ENCODE measurements at places on chromosomes 3 and 15.

DNA sequence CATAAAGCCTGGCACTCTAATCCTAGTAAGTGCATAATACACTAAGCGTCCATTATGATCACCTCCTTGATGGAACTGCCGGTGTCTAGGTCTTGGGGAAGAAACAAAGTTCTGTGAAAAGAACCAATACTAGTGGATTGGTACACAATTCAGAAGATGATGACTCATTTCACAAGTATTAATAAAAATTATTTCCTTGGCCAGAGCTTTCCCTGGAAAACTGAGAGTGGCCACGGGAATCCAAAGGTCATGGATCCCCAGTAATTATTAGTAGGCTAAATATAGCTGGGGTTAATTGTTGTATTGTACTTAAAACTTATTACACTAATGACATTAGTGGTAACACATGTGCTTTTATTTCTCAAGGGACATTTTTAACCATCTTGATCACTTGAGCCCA is 808.0 kb upstream of the NR2F2 start:
- no peak for DNase-seq

GRCh38 chr15:36251450-36251849 is 328.0 kb upstream of the CDIN1 start:
- DNase-seq = no peak

- no peak for DNase-seq
Measured at GRCh38 chr15:80693682-80694610, 1.2 kb upstream of the ABHD17C start.

DNA sequence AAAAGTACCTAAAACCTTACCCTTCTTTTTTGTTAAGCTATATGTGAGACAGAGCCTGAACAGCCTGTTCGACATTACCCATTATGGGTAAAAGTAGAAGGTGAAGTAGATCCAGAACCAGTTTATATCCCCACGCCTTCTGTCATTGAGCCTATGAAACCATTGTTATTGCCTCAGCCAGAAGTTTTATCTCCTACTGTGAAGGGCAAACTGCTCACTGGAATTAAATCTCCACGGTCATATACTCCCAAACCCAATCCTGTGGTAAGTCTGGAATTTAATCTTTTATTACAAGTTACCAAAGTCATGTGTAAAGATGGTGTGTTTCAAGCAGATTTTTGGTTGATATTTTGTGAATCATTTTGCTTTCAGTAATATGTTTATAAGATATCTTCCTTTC is 47.1 kb upstream of the MAPKBP1 start:
- no peak for DNase-seq

DNA sequence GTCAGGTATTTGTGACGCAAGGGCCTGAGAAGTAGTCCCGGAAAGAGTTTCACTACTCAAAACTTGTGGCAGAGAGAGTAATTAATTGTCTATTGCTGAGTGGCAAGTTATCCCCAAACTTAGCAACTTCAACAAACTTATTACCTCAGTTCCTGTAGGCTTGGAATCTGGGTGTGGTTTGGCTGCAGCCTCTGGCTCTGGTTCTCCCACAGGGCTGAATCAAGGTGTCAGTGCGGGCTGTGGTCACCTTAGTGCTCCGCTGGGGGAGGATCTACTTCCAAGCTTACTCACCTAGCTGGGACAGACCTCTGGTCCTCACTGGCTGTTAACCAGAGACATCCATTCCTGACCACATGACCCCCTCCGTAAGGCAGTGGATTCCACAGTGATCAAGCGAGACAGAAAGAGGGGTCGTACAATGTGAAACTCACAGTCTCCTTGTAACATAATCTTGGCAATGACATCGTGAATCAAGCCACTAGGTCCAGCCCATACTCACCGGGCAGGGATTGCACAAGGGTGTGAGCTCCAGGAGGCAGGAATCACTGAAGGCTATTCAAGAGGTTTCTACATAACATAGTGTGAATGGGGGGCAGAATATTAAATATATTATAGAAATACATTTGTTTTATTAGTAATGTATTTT is 138.3 kb downstream of the RYR3 start:
- DNase-seq = no peak

GRCh38 chr3:179977356-179977755 is 59.4 kb downstream of the PEX5L start:
- DNase-seq = no peak

DNA sequence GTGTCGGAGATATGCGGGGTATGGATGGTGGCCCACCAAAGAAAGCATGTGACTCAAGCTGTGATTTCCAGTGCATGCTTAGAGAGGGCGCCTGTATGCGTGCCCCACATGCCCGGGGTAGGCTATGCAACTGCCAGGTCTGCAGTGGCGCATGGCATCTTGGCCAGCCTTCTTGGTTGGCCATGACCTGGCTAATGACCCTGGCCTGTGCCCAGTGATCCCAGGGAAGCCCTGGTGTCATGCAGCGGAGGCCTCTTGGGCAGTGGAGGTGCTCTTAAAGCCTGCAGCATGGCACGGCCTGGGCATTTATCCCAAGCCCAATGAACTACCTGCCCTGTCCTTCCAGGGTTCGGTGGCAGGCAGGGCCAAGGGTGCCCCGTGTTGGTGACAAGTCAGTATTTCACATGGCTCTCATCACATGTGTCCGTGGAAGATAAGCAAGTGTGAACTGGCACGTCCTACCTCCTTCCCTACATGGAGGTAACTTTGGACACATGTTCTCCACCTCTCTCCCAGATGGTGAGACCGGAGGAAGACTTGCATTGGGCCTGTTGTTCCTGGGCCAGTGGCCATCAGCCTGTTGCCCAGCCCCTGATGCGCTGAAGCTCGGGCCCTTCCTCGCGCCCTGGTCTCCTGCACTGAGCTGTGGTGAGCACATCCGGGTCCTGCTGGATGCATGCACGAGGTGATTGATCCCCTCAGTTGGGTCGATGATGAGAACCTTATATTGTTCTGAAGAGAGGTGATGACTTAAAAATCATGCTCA is 192.0 kb downstream of the UBE3A start:
- DNase-seq = no peak

GRCh38 chr3:37855363-37855970 is 6.2 kb upstream of the CTDSPL start:
- DNase-seq = no peak

DNA sequence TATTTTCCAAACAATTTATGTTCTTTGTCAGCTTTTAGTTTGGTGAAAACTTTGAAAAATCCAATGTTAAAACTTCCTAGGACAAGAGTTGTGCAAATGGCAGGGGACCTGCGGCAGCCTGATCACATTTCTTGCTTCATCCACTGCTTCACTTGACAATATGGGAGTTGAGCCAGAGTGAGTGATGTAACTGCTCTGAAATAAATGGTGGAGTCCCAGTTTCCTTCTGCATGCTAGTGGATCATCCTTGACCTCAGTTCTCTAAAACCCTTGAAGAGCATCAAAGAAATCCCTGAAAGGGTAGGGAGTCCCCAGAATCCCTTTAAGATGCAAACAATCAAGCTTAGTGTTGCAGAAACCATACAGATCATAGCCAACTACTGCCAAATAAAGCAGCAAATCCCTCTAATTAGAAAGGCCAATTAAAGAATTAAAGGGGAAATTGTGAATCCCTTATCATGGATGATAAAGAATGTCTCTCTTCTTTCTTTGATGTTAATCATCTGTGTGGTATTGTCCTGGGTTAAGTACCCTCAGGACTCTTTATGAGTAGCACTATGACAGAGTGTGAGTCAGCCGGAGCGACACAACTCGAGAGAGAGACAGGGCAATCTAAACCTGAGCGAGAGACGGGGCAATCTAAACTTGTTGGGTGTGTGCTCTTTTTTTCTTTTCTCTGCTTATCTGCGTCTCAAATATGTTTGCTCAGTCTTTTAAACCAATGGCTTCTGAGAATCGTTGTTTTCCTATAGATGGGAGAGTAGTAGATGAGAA is 41.8 kb upstream of the GAP43 start:
- no peak for DNase-seq

GRCh38 chr3:173096994-173097785 is 43.8 kb downstream of the SPATA16 start:
- DNase-seq = no peak

DNA sequence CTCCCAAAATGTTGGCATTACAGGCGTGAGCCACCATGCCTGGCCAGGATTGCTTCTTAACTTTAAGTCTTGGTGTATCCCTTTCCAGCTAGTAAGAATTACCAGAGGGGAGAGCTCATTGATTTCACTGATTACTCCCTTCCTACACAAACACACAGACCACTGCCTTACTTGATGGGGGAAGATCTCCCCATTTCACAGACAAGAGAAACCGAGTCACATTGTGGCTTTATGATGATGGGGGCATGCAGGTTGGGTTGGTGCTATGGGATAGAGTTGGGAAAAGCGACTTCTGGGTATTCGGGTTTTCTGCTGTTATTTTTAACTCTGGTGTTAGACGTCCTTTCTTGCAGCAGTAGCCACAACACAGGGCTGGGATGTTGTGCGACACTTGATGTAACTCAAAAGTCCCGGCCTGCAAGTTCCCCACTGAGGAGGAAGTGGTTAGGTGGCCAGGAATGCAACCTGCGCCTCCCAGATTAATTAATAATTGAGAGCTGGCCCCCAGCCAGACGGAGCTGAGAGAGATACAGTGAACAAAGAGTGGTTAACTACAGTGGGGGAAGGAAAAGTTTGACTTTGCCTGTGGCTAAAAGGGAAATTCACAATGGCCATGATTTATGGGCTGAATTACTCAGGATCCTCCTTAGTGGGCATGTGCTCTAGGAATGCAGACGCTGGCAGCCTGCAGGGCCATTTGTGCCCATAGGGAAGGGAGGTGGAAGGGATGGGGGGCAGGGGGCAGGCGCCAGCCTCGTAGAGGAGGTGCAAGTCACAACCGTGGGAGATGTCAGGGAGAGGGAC is 63.6 kb downstream of the SMAD6 start:
- DNase-seq = no peak

- no peak for DNase-seq
Measured at GRCh38 chr15:58678683-58679082, 70.8 kb downstream of the ADAM10 start.

DNA sequence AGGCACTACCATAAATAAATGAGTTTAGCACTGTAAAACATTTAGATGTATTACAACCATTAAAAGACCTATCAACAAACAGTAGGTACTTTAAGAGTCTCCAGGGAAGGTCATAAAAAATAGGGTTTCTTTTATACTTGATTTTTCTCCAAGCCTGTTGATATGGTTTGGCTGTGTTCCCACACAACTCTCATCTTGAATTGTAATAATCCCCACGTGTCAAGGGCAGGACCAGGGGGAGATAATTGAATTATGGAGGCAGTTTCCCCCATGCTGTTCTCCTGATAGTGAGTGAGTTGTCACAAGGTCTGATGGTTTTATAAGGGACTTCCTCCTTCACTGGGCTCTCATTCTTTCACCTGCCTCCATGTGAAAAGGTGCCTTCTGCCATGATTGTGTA is 468.9 kb upstream of the UBE2E2 start:
- DNase-seq = no peak

- no peak for DNase-seq
Measured at GRCh38 chr3:46143951-46144473, 64.1 kb downstream of the CCR1 start.

GRCh38 chr15:100060276-100060926 is 281.4 kb downstream of the ADAMTS17 start:
- no peak for DNase-seq

GRCh38 chr3:99575683-99576082 is 62.7 kb upstream of the COL8A1 start:
- no peak for DNase-seq

DNA sequence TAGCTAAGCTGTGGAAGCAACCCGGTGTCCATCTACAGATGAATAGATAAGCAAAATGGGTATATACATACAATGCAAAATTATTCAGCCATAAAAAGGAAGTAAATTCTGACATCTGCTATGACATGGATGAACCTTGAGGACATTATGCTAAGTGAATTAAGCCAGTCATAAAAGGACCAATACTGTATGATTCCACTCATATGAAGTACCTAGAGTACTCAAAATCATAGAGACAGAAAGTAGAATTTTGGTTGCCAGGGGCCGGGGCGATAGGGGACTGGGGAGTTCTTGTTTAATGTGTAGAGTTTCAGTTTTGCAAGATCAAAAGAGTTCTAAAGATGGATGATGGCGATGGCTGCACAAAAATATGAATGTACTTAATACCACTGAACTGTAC is 10.3 kb downstream of the EID1 start:
- no peak for DNase-seq

- no peak for DNase-seq
Measured at GRCh38 chr15:85749261-85750151, 45.2 kb downstream of the KLHL25 start.

DNA sequence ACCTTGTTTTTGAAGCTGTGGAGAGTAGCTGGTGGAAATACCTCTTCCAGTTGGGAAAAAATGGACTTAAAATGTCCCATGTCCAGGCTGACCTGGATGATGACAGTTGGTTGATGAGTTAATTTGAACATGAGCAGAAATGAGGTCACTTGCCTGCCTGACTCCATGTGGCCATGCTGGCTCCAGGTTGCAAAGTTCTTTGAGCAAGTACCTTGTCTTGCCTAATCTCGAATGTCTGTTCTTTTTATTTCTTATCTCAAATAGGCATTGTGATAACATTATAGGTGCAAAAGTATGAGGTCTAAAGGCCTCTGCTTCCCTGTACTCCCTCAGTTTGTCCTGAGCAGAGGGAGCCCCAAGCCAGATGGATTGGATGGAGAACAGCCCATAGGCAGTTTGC is 9.0 kb downstream of the MAPKBP1 start:
- DNase-seq = no peak

GRCh38 chr3:160475153-160475552 is 25.6 kb upstream of the TRIM59 start:
- no peak for DNase-seq

GRCh38 chr15:52114261-52115055 is 1.9 kb upstream of the BCL2L10 start:
- peak; percentile 5 for DNase-seq

Measured in SHP77 treated with DMSO at 0.1 percent for 48 hours (cell line).